MM.1S (cell line): ENCODE measurements at places on chromosomes 11 and 22.

GRCh38 chr22:32354360-32355351, 3.0 kb upstream of the RFPL3 start:
- no peaks in the 10 kb centered on the region for H3K36me3 ChIP-seq
- DNase-seq, result no peak
- H3K27ac ChIP-seq, result no peak overlapping the region
- no peak overlapping the region for H3K4me3 ChIP-seq
- no peaks in the 10 kb centered on the region for H3K4me1 ChIP-seq
- H3K27me3 ChIP-seq, result no peaks in the 10 kb centered on the region

GRCh38 chr22:40236131-40236665, 58.5 kb downstream of the TNRC6B start:
- H3K27me3 ChIP-seq, result no peaks in the 10 kb centered on the region
- H3K4me3 ChIP-seq, result no peak overlapping the region
- no peak for DNase-seq
- peaks cover 19% of the 10 kb centered on the region for H3K4me1 ChIP-seq
- no peaks in the 10 kb centered on the region for H3K36me3 ChIP-seq
- H3K27ac ChIP-seq, result no peak overlapping the region

DNA sequence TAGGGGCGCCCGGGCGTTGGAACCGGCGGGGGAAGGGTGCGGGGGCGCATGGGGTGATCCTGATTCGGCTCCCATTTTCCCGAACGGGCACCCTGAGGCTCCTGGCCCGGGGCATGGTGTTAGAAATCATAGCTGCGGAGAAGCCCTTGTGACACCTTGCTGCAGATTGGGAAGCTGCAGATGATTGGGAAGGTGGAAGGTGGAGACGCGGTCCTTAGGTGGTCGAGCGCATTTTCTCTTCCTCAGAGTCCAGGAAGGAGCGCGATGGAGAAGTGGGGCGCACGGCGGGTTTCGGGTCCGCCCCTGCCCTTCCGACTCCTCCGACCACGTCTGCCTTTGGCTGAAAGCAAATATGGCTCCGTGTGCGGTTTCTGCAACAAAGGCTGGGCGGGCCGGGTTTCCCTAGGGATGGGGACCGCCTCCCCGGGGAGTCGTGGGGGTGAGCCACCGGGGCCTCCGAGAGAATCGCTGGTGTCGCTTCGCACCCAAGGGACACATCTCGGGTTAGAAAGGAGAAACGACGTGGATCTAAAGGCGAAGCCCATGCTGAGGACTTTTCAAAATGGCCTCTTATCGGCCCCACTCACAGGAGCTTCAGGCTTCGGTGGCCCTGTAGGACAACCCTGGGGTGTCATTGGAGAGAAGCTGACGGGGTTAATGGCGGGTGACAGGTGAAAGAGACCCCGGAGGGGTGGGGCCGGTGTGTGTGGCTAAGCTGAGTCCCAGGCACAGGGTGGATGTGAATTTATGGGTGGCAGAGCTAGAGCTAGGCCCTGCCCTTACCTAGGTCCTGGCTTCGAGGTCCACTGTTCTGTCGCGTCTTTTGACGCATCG, 707 bp upstream of the FTH1 start:
- peak overlapping the region; percentile 83 for H3K4me3 ChIP-seq
- H3K27me3 ChIP-seq, result no peaks in the 10 kb centered on the region
- peak overlapping the region; percentile 66; the same call in 1 of the 2 replicates for H3K27ac ChIP-seq
- DNase-seq, result no peak
- no peaks in the 10 kb centered on the region; the same call in 1 of the 2 replicates for H3K36me3 ChIP-seq
- peaks cover 29% of the 10 kb centered on the region for H3K4me1 ChIP-seq

GRCh38 chr11:132438418-132438817, 1068.0 kb downstream of the NTM start:
- no peak for DNase-seq
- H3K4me1 ChIP-seq, result no peaks in the 10 kb centered on the region
- no peaks in the 10 kb centered on the region for H3K27me3 ChIP-seq
- no peak overlapping the region for H3K27ac ChIP-seq

- no peak for DNase-seq
- no peaks in the 10 kb centered on the region for H3K36me3 ChIP-seq
- H3K27me3 ChIP-seq, result no peaks in the 10 kb centered on the region
- no peak overlapping the region for H3K27ac ChIP-seq
Observed at GRCh38 chr11:20364341-20364792, 853 bp downstream of the HTATIP2 start.

GRCh38 chr11:61378713-61379313, 13.6 kb upstream of the TMEM216 start:
- H3K27ac ChIP-seq, result no peak overlapping the region
- no peaks in the 10 kb centered on the region for H3K27me3 ChIP-seq
- H3K36me3 ChIP-seq, result no peaks in the 10 kb centered on the region
- no peak for DNase-seq
- H3K4me1 ChIP-seq, result no peaks in the 10 kb centered on the region
- no peak overlapping the region for H3K4me3 ChIP-seq

- no peak overlapping the region for H3K4me3 ChIP-seq
- no peaks in the 10 kb centered on the region for H3K36me3 ChIP-seq
- DNase-seq, result no peak
- H3K27ac ChIP-seq, result no peak overlapping the region
- no peaks in the 10 kb centered on the region for H3K4me1 ChIP-seq
Observed at GRCh38 chr22:17250380-17251082, 31.3 kb upstream of the ADA2 start.

GRCh38 chr11:76601724-76602123, 68.8 kb downstream of the LRRC32 start:
- no peaks in the 10 kb centered on the region for H3K4me1 ChIP-seq
- DNase-seq, result no peak
- no peak overlapping the region for H3K27ac ChIP-seq
- H3K4me3 ChIP-seq, result no peak overlapping the region
- H3K36me3 ChIP-seq, result no peaks in the 10 kb centered on the region

DNA sequence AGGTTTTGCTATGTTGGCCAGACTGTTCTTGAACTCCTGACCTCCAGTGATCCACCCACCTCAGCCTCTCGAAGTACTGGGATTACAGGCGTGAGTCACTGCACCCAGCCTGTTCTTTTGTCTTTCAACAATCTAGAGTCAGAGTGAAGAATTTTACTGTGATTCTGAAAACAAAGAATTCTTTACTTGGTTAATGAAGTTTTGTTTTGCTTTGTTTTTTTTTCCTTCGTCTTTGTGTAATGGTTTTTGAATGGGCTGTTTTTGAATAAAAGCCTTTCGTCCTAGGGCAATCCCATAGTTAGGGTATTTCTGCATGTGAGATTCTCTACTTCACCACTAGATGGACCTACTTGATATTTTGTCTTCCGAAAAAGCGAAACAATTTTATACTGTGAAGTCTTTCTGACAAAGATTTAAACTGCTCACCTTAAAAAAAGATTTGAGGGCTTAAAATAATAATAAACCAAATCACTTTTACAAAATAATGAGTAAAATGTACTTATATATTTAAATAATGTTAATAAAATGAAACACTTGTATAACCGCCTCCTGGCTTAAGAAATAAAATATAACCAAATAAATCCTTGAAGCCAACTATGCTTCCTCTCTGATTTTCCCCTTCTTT, 43.4 kb upstream of the SC5D start:
- H3K4me3 ChIP-seq, result no peak overlapping the region
- peak; percentile 66 for DNase-seq
- H3K36me3 ChIP-seq, result no peaks in the 10 kb centered on the region
- H3K27ac ChIP-seq, result no peak overlapping the region

DNA sequence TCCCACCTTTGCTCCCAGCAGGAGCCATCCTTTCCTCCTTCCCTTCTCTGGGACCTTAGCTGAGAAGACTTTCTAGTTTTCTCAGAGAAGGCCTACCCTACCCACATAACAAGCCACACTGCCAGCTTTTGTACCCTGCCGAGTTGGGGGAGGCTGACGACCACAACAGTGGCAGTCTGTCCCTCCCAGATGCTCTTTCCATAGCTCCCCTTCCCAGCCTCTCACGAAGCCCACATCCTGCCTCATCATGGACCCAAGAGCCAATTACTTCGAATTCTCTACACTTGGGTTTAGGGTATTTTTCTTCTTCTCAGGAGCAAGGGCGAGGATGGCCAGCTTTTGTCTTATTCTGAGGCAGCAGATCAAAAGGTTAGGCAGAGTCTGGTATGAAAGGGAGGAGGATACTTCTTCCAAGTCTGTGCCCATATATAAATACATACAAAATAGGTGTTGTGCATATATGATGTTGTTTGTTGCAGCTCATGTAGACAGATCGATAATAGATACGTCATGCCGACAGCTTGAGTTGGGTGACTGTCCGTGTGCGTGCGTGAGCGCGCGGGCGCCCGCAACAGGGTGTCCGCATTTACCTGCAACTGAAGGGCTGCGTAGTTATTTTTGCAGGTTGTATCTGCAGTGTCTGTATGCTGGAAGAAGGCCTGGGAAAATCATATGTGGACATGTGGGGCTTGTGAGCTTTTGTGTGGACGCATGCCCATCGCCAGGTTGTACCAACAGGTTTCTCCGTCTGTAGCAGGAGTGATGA, 846 bp upstream of the NRGN start:
- no peak overlapping the region for H3K27ac ChIP-seq
- H3K4me3 ChIP-seq, result peak overlapping the region; percentile 59
- no peaks in the 10 kb centered on the region for H3K36me3 ChIP-seq
- H3K4me1 ChIP-seq, result peaks cover 9% of the 10 kb centered on the region; the same call in 1 of the 2 replicates
- no peak for DNase-seq

DNA sequence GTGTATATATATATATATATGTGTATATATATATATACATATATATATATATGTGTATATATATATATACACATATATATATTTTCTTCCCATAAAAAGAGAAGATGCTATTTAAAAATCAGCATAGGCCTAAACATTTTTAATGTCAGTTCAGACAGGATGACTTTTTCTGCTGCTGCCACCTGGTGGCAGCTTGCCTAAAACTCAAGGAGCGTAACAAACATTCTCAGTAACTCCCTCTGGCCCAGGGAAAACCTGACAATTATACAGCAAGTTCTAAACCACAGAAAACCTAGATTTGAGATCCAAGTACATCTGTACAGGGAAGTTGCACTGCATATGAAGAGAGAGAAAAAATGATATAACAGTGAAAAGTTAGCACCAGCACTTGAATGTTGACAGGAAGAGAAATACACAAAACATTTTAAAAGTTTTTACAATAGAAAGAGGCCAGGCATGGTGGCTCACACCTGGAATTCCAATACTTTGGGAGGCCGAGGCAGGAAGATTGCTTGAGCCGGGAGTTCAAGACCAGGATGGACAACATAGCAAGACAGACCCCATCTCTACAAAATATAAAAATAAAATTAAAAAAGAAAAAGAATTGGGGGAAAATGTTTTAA, 16.6 kb downstream of the OR8A1 start:
- 0 out of 2 replicates have a peak, but pooled peaks cover 4% of the 10 kb centered on the region for H3K4me1 ChIP-seq
- no peak overlapping the region for H3K27ac ChIP-seq
- H3K36me3 ChIP-seq, result no peaks in the 10 kb centered on the region
- DNase-seq, result peak; percentile 53

- H3K27me3 ChIP-seq, result no peaks in the 10 kb centered on the region
- no peak for DNase-seq
- H3K4me1 ChIP-seq, result no peaks in the 10 kb centered on the region
Observed at GRCh38 chr11:131561972-131562371, 191.6 kb downstream of the NTM start.

DNA sequence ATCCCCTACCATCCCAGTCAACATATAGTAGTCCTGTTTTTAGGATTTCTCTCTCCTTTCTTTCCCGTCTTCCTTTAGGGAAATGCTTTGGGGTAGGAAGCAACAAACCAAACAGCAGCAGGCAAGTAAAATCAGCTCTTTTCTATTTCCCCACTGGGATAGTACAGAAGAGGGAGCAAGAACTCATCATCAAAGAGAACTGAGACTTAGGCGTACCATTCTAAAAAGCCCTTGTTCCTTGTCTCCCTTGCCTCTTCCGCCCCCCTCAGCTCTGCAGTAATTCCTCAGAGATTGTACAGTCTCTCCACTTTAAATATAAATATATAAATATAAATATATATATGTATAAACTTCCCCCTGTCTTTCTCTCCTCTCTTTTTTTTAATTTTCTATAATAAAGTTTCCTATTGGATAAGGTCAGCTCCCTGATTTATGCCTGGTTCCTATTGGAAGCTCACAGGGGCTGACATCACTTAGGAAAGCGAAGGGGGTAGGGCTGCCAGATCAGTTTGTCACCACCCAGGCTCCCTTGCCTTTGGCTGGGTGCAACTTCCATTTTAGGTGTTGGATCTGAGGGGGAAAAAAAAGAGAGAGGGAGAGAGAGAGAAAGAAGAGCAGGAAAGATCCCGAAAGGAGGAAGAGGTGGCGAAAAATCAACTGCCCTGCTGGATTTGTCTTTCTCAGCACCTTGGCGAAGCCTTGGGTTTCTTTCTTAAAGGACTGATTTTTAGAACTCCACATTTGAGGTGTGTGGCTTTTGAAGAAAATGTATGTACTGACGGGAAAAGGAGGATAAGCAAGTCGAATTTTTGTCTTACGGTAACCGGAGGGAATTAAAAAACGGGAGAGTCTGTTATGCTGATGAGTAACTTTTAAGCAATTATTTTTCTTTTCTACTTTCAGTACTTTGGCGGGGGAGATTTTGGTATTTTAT, at the start of gene CTNND1:
TSS of gene CTNND1 (plus strand) at position 502 of the 934 bp plus-strand sequence. CDS start 29,677 bp downstream, outside the sequence.
- H3K4me1 ChIP-seq, result no peaks in the 10 kb centered on the region
- no peak for DNase-seq
- no peak within 1 kb of the TSS for H3K27ac ChIP-seq
- H3K36me3 ChIP-seq, result no peaks in the 10 kb centered on the region
- H3K4me3 ChIP-seq, result no peak within 1 kb of the TSS

- H3K27ac ChIP-seq, result no peak overlapping the region
- H3K36me3 ChIP-seq, result no peaks in the 10 kb centered on the region
- H3K27me3 ChIP-seq, result no peaks in the 10 kb centered on the region
- H3K4me1 ChIP-seq, result peaks cover 29% of the 10 kb centered on the region
- DNase-seq, result no peak
Observed at GRCh38 chr11:122721964-122722266, 66.4 kb downstream of the UBASH3B start.

GRCh38 chr11:129048911-129049310, 106.2 kb upstream of the TP53AIP1 start:
- no peak for DNase-seq
- no peaks in the 10 kb centered on the region for H3K4me1 ChIP-seq
- H3K36me3 ChIP-seq, result no peaks in the 10 kb centered on the region

DNA sequence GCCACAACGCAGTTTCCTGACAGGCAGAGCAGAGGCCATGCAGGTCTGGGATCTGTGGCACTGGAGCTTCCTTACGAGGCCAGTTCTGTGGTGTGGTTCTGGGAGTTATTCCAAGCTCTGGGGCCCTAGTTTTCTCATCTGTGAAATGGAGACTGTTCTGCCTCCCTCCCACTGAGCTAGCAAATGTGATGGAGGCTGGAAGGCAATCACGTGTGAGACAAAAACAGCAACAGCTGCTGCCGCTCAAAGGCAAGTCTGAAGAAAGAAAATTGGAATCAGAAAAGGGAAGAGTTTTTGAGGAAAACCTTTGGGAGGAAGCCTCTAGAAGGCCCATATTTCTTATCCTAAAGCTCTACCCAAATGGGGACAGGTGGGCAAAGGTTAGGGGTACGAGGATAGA, 8.3 kb upstream of the RIC3 start:
- H3K27me3 ChIP-seq, result no peaks in the 10 kb centered on the region
- no peaks in the 10 kb centered on the region for H3K4me1 ChIP-seq
- no peak for DNase-seq
- H3K27ac ChIP-seq, result no peak overlapping the region
- no peaks in the 10 kb centered on the region for H3K36me3 ChIP-seq

DNA sequence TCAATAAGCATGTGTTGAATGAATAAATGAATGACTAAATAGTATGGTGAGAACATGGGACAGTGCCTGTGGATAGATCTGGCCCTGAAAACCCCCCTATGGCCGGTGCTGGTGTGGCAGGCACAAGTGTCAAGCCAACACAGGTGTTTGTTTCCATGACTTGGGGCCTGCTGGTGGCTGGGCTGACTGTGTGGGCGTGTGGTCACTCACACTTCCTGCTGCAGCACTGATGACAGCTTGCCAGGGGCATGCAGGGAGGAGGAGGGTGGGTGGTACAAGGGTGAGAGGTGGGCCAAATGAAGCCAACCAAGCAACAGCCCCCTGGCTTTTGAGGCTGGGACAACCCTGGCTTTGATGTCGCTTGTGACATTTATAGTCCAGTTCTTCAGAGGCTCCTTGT, 30.3 kb upstream of the ABCC8 start:
- no peak overlapping the region for H3K4me3 ChIP-seq
- H3K36me3 ChIP-seq, result no peaks in the 10 kb centered on the region
- peaks cover 4% of the 10 kb centered on the region for H3K4me1 ChIP-seq
